ENCODE measurements at places on chromosomes 7 and 10. TPM values are rescaled to one million over a fixed set of nuclear protein-coding genes. Genes with fewer than 3 reads are reported as not detected.

Gene TMEM140
- 30.1 TPM for total RNA-seq

Gene GARIN1A
- 4.5 TPM for total RNA-seq

Gene SPDYE16
- not detected for total RNA-seq

Gene COL13A1
- 2.3 TPM for total RNA-seq

Gene MSMB
- not detected for total RNA-seq

GRCh38 chr7:102272075-102272916, 14.4 kb upstream of the SH2B2 start:
- peak; percentile 87 for DNase-seq

DNA sequence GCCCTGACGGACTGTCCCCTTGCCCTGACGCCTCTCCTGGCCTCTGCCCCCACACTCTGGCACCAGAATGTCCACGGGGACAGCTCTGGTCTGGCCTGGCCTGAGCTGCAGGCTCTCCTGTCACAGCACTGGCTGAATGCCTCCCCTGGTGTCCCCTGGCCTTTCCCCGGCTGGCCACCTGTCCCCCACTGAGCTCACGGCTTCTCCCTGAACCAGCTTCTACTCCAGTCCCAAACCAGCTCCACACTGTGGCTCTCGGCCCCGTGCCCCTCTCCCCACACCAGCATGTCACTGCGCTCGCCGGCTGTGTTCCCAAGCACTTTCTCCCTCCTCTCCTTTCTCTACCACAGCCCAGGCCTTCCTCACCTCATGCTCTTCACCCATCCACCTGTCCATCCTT, 386.4 kb downstream of the DNAJB6 start:
- DNase-seq = no peak

DNA sequence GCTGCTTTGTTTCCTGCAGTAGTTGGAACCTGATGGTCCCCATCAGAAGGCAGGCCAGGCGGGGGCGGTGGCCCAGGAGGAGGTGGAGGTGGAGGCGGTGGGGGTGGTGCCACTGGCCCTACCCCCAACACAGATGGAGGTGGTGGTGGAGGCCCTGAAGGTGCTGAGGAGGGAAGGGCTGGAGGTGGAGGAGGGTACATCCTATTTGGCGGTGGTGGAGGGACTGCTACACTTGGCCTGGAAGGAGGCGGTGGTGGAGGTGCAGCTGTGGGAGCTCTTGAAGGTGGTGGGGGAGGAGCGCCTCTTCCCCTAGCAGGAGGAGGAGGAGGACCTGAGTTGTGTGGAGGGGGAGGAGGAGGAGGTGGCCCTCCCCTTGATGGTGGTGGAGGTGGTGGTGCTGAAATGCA, 36.8 kb downstream of the LMOD2 start:
- no peak for DNase-seq

DNA sequence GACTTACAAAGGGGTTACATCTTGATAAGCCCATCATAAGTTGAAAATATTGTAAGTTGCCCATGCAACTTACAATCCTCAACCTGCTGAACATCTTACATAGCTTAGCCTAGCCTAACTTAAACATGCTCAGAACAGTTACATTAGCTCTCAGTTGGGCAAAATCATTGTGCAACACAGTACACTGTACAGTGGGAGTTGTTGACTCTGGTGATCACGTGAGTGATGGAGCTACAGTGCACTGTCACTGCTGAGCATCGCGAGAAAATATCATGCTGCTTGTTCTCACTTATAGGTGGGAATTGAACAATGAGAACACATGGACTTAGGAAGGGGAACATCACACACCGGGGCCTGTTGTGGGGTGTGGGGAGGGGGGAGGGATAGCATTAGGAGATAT, 214.9 kb upstream of the ZMIZ1 start:
- DNase-seq = no peak

DNA sequence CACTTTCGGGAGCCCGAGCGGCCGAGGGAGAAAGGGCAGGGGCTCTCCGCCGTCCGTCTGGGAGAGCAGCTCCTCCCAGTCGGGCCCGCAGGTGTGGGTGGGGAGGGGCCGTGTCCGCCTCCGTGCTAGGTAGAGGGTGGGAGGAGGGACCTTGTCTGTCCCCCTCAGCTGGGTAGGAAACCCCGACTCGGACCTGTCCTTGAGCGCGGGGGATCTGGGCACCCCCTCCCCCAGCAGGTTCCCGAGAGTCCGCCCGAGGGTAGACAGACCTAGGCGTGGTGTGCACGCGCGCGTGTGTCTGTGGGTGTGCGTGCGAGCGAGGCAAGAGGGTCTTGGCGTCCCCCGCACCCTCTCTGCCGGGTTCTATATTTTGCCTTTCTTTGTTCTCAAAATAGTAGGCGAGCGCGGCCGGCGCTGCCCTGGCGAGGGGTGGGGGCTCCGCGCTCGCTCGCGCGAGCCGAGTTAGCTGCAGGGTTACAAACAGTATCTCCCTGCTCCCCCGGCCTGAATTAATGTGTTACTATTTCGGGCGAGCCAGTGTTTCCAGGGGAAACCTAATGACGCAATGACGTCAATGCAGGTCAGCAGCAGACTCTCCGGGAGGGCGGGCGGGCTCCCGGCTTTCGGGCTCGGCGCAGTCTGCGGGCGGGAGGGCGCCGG, 73.9 kb upstream of the LEP start:
- no peak for DNase-seq

- DNase-seq = no peak
These were observed 563.8 kb downstream of the DNAJB6 start for GRCh38 chr7:157900556-157900955.

All from mucosa of descending colon (tissue), 3 donors.